Fibroblast of skin of left biceps (primary cell): ENCODE measurements at places on chromosomes 5 and 9.
A peak's percentile ranks its signal among the peaks of the same experiment; 100 is the strongest.

GRCh38 chr9:122477826-122478225 lies at the start of gene OR1J1:
OR1J1 (minus strand) TSS chr9:122477926; CDS start chr9:122477926, 0 bp downstream.
- DNase-seq, result no peak

- no peak for DNase-seq
Observed at GRCh38 chr5:158841481-158842276, 258.0 kb downstream of the EBF1 start.

- peak; percentile 32 for DNase-seq
Observed at GRCh38 chr5:52915176-52915875, 73.8 kb upstream of the ITGA2 start.

- no peak for DNase-seq
Observed at GRCh38 chr9:124014211-124014955, 2.8 kb downstream of the LHX2 start.

DNA sequence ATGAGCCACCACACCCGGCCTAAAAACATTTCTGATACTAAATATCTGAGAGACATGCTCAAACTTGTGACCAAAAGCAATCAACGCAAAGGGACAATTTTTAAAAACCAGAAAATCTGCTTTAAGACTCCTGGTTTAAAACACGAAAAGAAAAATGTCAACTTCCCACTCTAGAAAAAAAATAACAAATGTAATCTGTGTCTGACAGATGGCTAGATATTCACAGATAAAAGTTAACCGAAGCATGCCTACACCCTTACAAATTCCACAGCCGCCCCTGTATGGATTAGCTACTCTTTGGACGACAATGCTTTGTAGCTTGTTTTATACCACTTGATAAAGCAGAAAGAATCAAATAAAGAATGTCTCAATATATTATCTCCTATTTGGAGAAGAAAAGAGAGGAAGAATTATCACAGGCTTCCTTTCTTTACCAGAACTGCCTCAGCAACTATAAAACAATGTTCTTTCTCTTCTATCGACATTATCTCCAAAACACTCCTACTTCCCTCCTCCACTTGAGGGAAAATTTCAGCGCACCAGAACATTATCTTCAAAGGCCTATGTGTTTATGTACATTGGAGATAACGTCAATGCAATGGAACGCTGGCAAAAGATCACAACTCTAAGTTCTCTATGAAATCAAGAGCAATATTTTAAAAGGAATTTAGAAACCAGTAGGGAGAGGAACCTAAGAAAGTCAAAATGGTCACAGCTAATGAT lies 26.2 kb downstream of the CEMIP2 start:
- DNase-seq, result no peak

DNA sequence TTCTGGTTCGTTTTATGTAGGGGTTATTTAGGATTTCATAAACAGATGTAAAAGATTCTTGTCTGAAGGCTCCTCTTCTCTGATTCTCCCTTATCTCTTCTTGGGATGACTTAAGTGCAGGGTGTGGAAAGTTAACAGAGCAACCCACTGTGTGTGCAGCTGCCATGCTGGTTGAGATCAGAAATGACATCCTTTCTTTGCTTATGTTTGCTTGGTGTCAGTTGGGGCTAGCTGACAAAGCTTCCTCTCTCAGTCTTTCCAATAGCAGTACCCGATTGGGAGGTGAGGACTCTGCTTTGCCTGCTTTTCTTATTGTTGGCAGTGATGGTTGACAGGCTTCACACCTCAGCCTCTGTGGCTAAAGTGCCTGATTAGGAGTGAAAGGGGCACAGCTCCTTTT lies 26.5 kb downstream of the OGN start:
- no peak for DNase-seq

DNA sequence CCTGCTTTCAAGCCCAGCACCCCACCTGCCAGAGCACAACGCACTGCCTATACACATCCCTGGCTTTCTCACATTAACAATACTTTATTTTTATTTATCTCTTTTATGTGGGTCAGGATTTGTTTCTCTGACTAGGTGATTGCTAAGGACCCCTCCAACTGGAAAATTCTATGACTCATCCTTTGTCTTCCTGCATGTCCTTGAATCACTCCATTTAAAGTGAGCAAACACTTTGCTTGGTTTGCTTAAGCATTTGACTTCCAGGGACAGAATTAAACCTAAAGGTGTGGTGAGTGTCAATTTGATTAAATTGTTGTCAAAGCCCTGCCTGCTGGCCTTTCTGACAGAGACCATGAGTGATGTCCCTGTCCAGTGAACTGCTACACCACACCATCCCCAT lies 536.5 kb upstream of the BRINP1 start:
- DNase-seq, result no peak

DNA sequence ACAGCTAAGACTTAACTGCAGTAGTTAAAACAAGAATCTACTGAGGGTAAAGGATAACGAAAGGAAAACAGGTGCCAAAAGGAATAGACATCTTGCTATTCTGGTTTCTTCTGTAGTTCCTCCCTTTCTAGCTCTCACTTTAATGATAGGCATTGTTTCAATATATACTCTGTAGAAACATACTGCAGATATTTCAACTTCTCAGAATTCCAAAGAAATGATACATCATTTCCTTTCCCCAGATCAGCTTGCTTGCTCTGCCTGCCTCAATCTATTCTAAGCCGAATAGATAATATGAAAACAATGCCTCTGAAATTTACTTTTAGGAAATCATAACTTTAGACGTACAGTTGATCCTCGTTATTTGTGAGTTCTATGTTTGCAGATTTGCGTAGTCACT lies 46.3 kb downstream of the ACO1 start:
- peak; percentile 20 for DNase-seq

DNA sequence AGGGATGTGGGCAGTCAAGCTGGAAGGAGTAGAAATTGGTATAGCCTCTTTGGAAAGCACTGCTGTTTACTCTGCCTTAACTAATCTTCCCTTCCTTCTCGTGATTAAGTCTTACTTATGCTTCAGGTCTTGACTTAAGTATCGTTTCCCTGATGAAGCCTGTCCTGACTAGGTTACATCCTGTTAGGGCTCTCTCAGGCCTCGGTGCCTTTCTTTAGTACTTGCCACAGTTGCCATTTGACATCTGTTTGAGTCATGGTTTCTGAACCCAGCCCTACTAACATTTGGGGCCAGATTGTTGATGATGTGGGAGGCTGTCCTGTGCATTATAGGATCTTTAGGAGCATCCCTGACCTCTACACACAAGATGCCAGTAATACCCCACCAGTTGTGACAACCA lies 94.4 kb downstream of the GAPVD1 start:
- DNase-seq, result no peak

DNA sequence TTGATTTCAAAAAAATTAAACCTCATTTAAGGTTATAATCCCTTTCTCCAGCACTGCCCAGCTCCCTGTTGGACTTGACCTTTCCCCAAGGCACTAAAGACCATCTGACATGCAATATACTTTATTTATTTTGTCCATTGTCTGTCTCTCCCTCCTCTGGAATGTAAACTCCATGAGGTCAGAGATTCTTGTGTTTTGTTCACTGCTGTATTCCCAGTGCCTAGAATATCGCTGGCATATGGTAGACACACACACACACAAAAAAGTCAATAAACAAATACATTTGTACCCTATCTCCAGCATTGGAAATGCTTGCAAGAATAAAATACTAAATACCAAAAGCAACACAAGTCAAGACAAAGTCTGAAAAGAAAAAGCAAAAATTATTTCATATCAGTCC lies 17.3 kb upstream of the ARSB start:
- DNase-seq, result no peak

- DNase-seq, result no peak
Observed at GRCh38 chr5:159774476-159775031, 141.7 kb upstream of the ADRA1B start.

DNA sequence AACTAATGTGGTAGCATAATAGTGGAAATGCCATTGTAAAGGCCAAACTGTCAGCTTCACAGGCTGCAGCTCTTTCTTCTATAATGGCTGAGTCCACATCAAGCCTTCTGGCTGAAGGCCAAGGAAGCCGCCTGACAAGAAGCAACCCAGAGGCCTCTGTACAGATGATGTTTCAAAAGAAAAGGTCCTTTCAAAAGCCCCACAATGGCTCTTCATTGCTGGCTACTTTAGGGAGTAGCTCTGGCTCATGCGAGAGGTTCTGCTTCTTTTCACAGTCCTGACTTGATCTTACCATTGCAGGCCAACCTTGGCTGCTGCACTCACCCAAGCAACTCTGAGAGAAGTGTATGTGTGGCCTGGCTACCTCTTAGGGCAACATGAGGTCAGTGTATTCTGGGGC lies 54.5 kb upstream of the EQTN start:
- DNase-seq, result no peak

DNA sequence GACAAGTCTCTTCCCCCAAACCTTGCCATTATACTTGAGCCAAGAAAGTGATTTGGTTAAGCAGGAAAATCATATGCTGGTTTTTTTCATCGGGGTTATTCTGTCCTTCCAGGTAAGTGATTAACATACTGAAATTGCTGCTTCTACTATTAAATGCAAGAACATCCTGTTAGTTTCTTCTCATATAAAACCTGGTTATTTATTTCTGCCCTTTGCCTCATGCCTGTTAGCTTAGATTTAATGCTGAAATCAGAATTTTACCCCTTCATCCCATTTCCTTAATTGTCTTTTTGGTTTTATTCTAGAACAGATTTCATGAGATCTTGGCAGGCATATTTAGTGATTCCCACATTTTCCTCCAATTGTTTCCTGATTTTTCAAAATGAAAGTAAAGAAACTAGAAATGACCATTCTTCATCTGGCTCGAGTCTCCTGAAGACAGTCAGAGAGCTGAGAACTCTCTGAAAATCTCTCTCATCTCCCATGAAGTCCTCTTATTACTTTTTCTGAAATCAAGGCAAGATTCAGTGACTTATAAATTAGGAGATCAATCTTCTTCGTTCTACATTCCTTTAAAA lies 132.9 kb downstream of the NFIB start:
- no peak for DNase-seq

- no peak for DNase-seq
Observed at GRCh38 chr5:122701640-122702523, 73.0 kb upstream of the SNX2 start.

DNA sequence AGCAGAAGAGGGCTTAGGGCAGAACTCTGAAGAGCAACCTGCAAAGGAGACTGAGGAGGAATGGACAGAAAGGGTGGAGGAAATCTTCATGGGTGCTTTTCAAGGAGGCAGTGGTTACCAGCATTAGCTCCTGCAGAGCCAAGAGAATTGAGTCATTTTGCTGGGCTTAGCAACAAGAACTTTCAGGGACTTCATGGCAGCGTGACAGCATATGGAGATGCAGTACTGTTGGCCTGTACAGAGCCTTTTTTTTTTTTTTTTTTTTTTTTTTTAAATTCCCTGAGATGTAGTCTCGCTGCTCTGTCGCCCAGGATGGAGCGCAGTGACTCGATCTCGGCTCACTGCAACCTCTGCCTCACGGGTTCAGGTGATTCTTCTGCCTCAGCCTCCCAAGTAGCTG lies 296.0 kb upstream of the DMRT1 start:
- no peak for DNase-seq

DNA sequence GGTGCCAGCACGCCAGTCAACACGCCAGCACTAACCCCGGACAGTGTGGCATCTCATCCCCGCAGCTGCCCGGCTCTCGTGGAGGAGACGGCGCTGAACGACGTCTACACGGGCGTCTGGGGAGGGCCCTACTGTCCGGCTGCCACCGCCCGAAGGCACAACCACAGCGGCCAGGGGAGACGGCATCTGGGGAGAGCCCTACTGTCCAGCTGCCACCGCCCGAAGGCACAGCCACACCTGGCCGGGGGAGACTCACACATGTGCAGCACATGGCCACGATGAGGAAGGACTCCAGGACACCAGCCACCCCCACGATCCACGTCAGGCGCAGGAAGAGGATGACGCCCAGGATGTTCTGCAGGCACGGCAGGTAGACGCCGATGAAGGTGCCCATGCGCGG lies 23.1 kb downstream of the SLC12A7 start:
- DNase-seq, result no peak

GRCh38 chr5:91219803-91220371 lies 163.2 kb downstream of the ARRDC3 start:
- DNase-seq, result no peak
